ENCODE measurements at places on chromosomes 3 and 15. TPM values are rescaled to one million over a fixed set of nuclear protein-coding genes. Genes with fewer than 3 reads are reported as not detected.

Gene UBR1
- 5.1 TPM for total RNA-seq

Gene PTH1R
- total RNA-seq = 0.28 TPM

Gene TRPM1
- not detected for total RNA-seq

Gene SACM1L
- 19.8 TPM for total RNA-seq

Gene CERS3
- total RNA-seq = not detected

Gene GOLGA8J
- not detected for total RNA-seq

Gene FAM81A
- total RNA-seq = 17.3 TPM

Gene GOLGA8K
- 0.38 TPM for total RNA-seq

Gene THAP10
- 6.7 TPM for total RNA-seq

Gene MYRIP
- total RNA-seq = not detected

Measured in A549 treated with DMSO at 1 μM for 4 hours (cell line).